ENCODE measurements at places on chromosomes 1 and 21.

- no peak for DNase-seq
Measured at GRCh38 chr1:24411963-24412362, 1.6 kb downstream of the STPG1 start.

DNA sequence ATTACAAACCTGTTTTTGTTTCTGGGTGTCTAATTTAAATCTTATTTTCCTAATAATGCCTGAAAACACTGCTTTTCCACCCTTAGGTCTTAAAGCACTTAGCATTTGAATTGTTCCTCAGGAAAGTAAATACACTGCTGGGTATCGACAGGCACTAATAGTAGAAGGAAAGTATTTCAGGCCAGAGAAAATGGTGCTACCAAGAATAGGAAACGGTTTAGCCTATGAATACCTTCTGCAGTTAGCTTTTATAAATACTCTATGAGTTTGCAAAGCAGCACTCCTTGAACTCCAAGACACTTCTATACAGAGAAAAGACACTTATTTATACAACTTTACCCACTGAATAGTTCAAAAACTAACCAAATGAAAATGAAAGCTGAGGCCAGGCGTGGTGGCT is 6.8 kb downstream of the FUBP1 start:
- DNase-seq: no peak

- no peak for DNase-seq
Measured at GRCh38 chr1:20665726-20666125, 4.6 kb upstream of the DDOST start.

DNA sequence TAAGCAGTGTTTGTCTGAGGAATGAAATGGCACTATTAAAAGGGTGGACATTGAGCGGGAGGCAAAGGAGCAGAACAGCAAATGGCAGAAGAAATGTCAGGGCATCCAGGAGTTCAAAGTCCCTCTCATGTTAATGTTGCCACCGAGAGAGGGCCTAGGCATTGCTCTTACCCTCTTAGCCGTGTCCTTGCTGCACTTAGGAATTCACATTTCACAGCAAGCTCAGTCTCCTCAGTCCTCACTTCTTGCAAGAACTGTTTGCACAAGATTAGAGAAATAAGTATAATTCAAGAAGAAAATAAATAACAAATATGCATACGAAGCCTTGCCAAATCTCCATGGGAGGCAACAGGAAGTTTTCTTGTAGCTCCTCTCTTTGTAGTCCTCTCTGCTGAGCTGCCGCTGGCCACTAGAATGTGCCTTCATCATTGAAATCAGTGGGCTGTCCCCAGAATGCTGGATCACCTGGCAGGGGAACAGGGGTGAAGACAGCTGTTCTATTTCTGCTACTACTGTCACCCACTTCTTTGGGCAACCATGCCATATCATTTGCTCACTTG is 205.8 kb downstream of the ZNF326 start:
- DNase-seq: no peak

GRCh38 chr1:107835151-107835670 is 129.8 kb downstream of the VAV3 start:
- DNase-seq: no peak
